Suppressor macrophage treated with lipopolysaccharide for 4 hours (primary cell): ENCODE measurements at places on chromosomes 3 and 15.

GRCh38 chr3:194755671-194756459 is 70.2 kb downstream of the FAM43A start:
- DNase-seq, result no peak

DNA sequence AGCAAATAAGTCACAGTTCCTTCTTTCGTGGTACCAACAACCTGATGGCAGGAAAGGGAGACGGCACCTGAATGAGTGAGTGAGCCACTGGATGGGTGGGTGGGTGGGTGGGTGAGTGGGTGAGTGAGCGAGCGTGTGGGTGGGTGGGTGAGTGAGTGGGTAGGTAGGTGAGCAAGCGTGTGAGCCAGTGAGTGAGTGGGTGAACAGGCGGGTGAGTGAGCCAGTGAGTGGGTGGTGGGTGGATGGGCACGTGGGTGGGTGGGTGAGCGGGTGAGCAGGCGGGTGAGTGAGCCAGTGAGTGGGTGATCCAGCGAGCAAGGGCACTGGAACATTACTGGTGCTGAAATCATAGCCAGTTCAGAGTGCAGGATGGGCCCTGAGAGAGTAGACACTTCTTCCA is 152.8 kb downstream of the MEGF11 start:
- no peak for DNase-seq

DNA sequence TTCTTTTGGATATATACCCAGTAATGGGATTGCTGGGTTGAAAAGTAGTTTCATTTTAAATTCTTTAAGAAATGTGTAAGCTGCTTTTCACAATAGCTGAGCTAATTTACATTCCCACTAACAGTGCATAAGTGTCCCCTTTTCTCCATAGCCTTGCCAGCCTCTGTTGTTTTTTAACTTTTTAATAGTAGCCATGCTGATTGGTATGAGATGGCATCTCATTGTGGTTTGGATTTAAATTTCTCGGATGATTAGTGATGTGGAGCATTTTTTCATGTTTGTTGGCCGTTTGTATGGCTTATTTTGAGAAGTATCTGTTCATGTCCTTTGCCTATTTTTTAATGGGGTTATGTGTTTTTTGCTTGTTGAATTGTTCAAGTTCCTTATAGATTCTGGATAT is 444.3 kb upstream of the ATP11B start:
- no peak for DNase-seq

DNA sequence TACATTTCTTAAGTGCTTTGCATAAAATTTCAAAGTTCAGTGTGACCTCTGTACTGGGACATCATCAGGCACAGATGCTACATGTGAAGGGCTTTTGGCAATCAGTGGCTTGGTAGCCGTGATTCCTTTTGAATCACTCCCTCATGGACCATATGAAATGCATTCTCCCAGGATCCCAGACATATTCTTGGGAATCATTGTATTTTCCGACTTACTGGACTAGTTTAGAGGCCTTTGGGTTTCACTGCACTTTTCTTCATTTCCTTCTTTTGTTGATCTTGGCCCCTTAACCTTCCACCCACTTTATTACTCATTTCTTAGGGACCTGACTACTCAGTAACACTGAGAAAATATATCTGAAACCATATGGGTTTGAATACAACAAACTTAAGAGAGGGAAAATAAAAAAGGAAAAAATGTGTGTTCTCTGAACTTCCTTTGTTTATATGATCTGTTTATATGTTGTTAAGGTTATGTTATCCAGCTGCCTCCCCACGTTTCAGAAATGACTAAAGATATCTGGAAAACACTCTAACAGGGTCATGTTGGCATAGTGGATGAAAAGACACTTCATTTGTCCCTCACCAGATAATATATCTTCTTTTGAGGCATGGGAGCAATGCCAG is 35.1 kb downstream of the HMG20A start:
- no peak for DNase-seq

DNA sequence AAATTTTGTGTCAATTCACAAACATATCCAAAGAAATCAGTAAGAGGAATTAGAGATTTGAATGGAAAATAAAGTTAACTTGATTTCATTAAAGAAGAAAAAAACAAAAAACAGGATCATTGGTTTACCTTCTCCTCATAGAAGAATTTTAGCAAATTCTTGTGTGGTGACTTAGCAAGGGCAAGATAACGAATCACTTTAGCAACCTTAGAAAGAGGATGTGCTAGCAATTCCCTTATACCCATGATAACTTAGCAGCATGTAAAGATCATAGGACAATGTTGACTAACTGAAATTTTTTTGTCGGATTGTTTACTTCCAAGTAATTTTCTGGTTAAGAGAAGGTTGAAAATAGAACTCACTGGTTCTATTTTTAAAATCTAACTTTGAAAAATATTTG is 609.3 kb downstream of the GBE1 start:
- no peak for DNase-seq

- DNase-seq, result peak; percentile 27
These were observed 145.7 kb upstream of the CBLB start for GRCh38 chr3:106014518-106014917.

DNA sequence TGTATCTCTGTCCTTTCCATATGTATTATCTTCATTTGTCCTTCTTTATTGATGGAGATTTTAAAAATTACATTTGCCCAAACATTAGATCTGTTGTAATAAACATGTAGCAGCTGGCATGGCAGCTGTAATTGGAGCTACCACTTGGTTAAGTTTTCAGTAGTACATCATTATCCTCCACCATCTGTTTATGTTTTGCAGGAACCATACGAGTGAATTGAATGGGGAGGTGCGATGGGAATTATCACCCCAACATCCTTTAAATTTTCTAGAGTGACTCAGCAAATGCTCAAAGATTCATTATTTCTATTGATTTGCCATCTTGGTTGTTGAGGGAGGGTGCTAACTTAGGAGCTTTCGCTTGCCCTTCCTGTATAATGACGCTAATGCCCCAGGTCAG is 32.6 kb upstream of the NOX5 start:
- no peak for DNase-seq
